ENCODE measurements at places on chromosomes 3 and 15.

GRCh38 chr15:31508656-31509055 lies 182.0 kb downstream of the KLF13 start:
- DNase-seq: no peak

GRCh38 chr3:73475175-73475574 lies 149.6 kb downstream of the PDZRN3 start:
- no peak for DNase-seq

- DNase-seq: no peak
Observed at GRCh38 chr3:109132801-109133473, 3.6 kb upstream of the C3orf85 start.

DNA sequence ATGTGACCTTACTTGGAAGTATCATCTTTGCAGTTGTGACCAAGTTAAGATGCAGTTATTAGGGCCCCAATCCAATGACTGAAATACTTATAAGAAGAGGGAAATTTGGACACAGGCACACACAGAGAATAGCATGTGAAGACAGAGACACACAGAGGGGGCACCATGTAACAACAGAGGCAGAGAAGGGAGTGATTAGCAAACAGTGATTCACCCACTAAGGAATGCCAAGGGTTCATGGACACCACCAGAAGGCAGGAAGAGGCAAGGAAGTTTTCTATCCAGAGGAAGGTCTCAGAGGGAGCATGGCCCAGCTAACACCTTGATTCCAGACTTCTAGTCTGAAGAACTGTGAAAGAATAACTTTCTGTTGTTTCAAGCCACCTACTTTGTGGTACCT lies 25.0 kb downstream of the SIDT1 start:
- no peak for DNase-seq

DNA sequence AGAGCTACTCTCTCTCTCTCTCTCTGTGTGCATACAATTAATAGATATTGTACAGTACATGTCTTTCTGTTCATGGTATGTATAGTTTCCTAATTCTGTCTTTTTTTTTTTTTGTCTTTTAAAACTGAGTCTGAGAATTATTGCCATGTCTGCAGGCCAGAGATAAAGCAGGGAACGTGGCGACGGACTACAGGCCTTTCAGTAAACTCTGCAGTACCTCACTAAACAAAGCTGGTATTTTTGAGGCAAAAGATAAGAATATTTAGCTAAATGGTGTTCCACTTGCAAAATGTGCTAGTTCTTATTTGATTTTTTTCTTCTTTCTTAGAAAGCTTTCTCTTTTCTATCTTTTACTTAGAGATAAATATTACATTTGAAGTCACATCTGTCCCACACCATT lies 44.0 kb upstream of the EHHADH start:
- DNase-seq: no peak

GRCh38 chr3:46393554-46394434 lies 13.1 kb downstream of the CCR5AS start:
- no peak for DNase-seq

Data from stimulated activated naive B cell treated with anti-CD40 and anti-IgM and Interleukin-4, amounts not matched to agents 10 μg/mL and 1 μg/mL and 100 μg/mL, for 72 hours (primary cell).